NCI-H2081 (cell line): ENCODE measurements at places on chromosomes 3 and 15.

- no peak for DNase-seq
Measured at GRCh38 chr15:83304861-83305703, 20.6 kb upstream of the BNC1 start.

DNA sequence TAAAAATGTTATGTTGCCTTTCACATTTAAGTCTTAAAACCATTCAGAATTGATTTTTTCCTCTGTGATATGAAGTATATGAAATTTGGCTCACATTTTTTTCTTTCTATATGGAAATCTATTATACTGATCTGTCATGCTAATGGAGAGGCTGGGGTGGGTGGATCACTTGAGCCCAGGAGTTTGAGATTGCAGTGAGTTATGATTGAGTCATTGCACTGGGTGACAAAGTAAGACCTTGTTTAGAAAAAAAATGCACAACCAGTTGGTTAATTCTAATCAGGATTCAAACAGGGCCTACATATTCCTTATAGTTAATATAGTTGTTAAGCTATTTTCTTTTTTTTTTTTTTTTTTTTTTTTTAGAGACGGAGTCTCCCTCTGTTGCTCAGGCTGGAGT lies 230.5 kb downstream of the MFSD1 start:
- no peak for DNase-seq

GRCh38 chr15:75902129-75902557 lies 1.5 kb upstream of the FBXO22 start:
- DNase-seq: no peak

GRCh38 chr3:108333961-108334360 lies 37.6 kb downstream of the HHLA2 start:
- no peak for DNase-seq

DNA sequence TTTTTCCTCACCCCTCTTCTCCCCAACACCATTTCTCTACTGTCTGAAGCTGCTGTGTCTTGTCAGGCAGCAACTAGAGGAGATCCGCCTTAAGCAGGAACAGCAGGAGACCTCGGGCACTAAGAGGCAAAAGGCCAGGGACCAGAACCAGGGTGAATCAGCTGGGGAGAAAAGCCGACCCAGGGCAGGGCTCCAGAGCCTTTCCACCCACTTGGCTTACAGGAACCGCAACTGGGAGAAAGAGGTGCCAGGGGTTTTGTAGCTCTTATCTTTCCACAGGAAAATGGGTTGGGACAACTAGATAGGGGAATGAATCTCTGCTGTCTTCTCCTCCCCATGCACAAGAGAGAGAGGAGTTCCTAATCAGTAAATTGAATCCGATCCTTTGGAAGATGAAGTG lies 3.0 kb upstream of the NGRN start:
- DNase-seq: no peak

- no peak for DNase-seq
Measured at GRCh38 chr3:31106204-31106603, 211.7 kb upstream of the GADL1 start.

- no peak for DNase-seq
Measured at GRCh38 chr3:63670544-63670943, 18.1 kb downstream of the SNTN start.

- DNase-seq: no peak
Measured at GRCh38 chr3:123383091-123384053, 65.5 kb downstream of the ADCY5 start.

DNA sequence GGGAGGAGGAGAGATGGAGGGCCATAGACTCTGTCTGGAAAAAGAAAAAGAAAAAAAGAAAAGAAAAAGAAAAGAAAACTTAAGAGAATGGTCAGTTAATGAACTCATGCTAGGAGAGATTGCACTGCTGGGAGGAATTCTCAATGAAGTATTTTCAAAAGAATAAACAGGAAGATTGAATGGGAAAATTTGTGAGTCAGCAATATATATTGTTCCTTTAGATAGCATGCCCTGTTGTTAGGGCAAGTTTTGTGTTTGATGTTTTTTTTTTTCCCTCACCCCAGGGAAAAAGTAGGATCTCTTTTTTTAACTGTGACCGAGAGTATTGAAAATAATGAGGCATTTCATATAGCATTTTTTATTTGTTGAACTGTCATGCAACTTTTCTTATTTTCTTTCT lies 7.8 kb upstream of the NR1D2 start:
- DNase-seq: no peak
